ENCODE measurements at places on chromosomes 13 and 19. TPM values are rescaled to one million over a fixed set of nuclear protein-coding genes. Genes with fewer than 3 reads are reported as not detected.

PSG6 gene
- not detected for total RNA-seq

DZIP1 gene
- 1.9 TPM for total RNA-seq

APLP1 gene
- total RNA-seq, result 1.8 TPM

ZNF844 gene
- 3.0 TPM for total RNA-seq

ZIC5 gene
- under 0.01 TPM for total RNA-seq

LSR gene
- total RNA-seq, result 0.25 TPM

ZNF547 gene
- 2.3 TPM for total RNA-seq

CDX2 gene
- not detected for total RNA-seq

ERICH6B gene
- total RNA-seq, result not detected

CCL25 gene
- not detected for total RNA-seq

ELSPBP1 gene
- not detected for total RNA-seq

LHB gene
- 0.89 TPM for total RNA-seq

SLC17A7 gene
- total RNA-seq, result 0.13 TPM

MAP2K2 gene
- total RNA-seq, result 159 TPM

ZNF177 gene
- 0.89 TPM for total RNA-seq

OR4F17 gene
- total RNA-seq, result not detected

SIAH3 gene
- not detected for total RNA-seq

FARP1 gene
- 9.8 TPM for total RNA-seq

MUC16 gene
- not detected for total RNA-seq

ANO8 gene
- total RNA-seq, result 1.8 TPM

ZNF573 gene
- total RNA-seq, result 3.8 TPM

APC2 gene
- total RNA-seq, result under 0.01 TPM

TRPM4 gene
- total RNA-seq, result 18.2 TPM

SIGLEC7 gene
- total RNA-seq, result under 0.01 TPM

FZR1 gene
- 28.4 TPM for total RNA-seq

B9D2 gene
- total RNA-seq, result 5.9 TPM

FAAP24 gene
- 2.0 TPM for total RNA-seq

PIP5K1C gene
- 42.0 TPM for total RNA-seq

KCNRG gene
- 6.7 TPM for total RNA-seq
